Activated CD4-positive, alpha-beta T cell treated with anti-CD3 and anti-CD28 coated beads for 1 hour (primary cell): ENCODE measurements at places on chromosomes 16 and 17.

- no peak for DNase-seq
Observed at GRCh38 chr16:58026705-58027160, 1.2 kb downstream of the MMP15 start.

- DNase-seq: no peak
Observed at GRCh38 chr17:17669580-17670235, 11.6 kb upstream of the RAI1 start.

- no peak for DNase-seq
Observed at GRCh38 chr16:4097826-4098240, 18.4 kb downstream of the ADCY9 start.

DNA sequence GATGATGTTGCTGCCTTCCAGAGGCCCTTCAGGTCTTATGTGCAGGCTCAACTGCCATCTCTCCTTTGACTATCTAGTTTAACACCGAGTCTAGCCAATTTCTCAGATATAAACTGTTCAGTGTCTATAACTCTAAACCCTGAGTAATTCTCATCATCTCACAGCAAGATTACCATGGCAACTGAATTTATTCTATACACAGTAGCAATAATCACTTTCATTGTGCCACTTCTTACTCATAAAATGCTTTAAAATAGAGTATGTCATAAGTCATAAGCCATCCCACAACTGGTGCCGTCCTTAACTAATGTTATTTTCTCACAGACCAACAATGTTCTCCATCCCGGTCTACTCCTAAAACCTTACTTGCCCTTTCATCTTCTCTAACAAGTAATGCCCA is 45.0 kb downstream of the SYNRG start:
- DNase-seq: no peak

GRCh38 chr17:29653995-29654714 is 31.4 kb upstream of the CORO6 start:
- DNase-seq: no peak

DNA sequence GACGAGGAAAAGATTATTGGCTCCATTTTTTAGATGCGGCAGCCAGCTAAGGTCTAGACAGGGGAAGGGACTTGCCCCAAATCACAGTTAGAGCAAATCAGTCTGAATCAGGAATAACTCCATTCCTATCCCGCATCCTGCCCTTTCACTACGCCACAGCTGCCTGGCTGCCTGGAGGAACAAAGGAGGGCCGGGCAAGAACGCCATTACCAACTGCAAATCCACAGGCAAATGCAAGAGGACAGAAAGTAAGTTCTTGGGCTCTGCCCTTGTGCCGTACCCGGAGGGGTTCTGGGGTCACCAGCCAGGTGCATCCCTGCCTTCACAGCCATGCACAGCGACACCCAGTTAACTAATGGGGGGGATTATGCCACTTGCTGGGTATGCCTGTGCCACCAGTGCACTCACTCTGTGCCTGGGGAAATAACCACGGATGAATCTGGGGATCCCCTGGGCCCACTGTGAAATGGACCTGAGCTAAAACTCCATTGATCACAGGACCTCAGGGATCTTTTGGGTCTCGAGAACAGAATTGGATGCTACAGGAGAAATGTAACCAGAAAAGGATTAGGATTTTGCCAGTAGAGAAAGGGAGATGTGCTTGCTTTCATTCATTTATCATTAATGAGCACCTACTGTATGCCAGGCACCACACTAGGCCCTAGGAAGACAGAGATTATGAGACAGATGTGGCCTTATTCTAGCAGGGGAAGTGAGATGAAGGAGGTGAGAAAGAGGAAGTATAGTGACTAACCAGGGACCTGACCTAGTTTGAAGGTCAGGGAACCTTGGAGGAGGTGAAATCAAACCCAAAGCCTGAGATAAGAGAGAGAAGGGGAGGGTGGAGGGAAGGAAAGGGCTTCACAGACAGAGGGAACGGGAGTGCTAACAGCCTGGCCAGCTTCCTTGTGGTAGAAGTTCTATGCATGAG is 17.7 kb downstream of the BCL7C start:
- no peak for DNase-seq

GRCh38 chr17:28925912-28926365 is 23.1 kb upstream of the DHRS13 start:
- DNase-seq: peak; percentile 24

GRCh38 chr16:77324729-77325128 is 110.1 kb downstream of the ADAMTS18 start:
- no peak for DNase-seq

DNA sequence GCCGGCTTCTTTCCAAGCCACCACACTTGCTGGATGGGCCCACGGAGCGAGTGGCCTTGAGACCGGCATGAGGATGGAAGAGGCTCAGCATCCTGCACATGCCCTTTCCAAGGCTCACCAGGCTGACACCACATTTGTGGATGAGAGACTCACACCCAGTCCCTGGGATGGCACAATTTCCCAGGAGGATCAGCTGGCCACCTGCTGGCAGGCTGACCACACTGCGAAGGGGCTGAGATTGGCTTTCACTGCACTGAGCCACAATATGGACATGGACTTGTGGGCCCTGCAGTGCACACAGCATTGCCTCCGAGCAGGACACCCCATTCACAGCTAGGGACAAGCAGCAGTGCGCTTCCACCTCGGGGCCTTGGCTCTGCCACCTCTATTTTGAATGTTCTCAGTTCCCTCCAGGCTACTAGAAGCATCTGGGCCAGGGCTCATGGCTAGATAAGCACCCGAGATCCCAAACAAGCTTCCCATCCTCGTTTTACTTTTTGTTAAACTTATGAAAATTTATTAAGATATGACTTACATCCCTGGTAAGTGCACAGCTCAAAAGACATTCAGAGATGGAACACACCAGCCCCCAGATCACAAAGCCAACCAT is 25.3 kb upstream of the KSR1 start:
- DNase-seq: no peak

DNA sequence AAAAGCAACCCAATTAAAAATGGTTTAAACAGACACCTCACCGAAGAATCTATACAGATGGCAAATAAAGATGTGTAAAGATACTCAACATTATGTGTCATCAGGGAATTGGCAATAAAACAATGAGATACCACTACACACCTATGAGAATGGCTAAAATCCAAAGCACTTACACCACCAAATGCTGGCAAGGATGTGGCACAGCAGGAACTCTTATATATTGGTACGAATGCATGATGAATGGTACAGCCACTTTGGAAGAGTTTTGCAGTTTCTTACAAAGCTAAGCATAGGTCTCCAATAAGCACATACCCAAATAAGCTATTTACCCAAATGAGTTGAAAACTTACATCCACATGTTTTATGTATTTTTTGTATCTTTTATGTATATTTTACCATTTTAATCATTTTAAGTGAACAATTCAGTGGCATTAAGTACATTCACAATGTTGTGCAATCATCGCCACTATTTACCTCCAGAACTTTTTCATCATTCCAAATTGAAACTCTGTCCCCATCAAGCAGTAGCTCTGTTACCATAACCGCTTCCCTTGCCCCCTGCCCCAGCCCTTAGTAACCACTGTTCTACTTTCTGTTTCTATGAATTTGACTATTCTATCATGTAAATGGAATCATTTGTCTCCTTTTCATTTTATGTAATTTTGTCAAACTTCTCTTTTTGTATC is 6.7 kb upstream of the ALDH3A2 start:
- DNase-seq: no peak

- no peak for DNase-seq
Observed at GRCh38 chr17:51056813-51057510, 63.7 kb downstream of the SPAG9 start.

DNA sequence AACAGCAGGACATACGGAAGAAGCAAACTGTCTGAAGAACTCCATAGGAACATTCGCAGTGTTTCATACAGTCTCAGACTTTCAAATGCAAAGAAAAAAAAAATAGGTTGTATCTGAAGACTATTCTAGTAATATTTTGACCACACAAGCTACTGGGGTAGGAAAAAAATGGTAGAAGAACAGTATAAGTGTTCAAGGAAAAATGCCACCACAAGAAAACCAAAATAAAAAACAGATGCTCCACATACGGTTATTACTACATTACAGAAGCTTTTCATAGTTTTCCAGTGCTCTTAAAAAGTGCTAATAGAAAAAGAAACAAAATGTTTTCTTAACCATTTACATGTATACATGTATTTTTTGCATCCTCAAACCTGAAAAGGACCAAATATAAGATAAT is 3.7 kb downstream of the NCOR1 start:
- DNase-seq: no peak

GRCh38 chr17:77892031-77892430 is 66.5 kb upstream of the TNRC6C start:
- DNase-seq: no peak

DNA sequence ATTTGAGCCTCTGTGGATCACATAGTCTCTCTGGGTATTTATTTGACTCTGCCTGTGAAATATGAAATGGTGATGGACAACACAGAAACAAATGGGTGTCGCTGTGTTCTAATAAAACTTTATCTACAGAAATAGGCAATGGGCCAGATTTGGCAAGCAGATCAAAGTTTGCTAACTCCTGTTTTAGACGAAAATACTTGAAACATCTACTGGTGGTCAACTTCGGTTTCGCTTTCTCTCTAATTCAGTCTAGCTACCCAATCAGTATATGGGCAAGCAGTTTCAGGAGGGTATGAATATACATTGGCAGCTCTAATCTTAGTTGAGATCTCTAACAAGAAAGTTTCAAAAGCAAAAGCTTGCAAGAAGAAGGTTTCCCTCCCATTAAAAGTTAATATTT is 60.1 kb upstream of the DYNLRB2 start:
- DNase-seq: no peak

DNA sequence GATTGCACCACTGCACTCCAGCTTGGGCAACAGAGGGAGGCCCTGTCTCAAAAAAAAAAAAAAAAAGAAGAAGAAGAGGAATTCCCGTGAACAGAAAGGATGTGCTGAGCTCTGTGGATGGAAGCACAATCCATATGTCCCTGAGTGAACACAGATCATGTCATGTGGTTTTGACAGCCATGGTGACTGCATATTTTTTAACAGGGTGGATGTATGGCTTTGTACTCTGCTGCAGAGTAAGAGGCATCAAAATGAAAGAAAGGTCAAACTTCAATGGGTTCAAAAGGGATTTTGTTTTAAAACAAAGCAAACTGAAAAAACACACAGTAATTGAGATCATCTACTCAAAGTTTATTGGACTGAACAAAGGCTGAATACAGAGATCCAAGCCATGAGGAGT is 31.5 kb downstream of the MXRA7 start:
- DNase-seq: no peak

- no peak for DNase-seq
Observed at GRCh38 chr17:6574687-6575595, 18.6 kb upstream of the PITPNM3 start.

- no peak for DNase-seq
Observed at GRCh38 chr16:81333356-81333755, 18.6 kb downstream of the GAN start.

GRCh38 chr17:49939318-49939717 is 29.7 kb upstream of the DLX4 start:
- no peak for DNase-seq

DNA sequence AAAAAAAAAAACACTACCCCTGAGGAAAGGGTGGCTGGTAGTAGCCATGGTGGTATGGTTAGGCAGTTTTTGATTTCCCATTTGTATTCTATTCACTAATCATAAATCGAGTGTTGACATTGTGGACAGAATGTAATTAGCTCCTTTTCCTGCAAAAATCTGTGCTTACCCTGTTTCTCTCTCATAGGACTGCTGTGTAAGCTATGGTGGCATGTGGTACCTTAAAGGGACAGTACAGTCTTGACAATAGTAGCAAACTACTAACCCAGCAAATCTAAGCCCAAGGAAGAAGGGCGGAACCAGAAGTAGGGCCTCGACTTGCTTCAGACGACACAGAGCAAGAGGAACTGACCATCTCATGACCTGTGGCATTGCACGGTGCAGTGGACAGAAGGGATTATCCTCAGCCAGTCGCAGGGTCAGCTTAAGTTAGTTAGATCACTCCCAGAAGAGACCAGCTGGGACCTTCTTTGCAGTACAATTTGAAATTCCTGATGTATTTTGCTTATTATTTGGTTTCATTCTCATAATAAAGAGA is 36.3 kb downstream of the POLR3E start:
- no peak for DNase-seq

DNA sequence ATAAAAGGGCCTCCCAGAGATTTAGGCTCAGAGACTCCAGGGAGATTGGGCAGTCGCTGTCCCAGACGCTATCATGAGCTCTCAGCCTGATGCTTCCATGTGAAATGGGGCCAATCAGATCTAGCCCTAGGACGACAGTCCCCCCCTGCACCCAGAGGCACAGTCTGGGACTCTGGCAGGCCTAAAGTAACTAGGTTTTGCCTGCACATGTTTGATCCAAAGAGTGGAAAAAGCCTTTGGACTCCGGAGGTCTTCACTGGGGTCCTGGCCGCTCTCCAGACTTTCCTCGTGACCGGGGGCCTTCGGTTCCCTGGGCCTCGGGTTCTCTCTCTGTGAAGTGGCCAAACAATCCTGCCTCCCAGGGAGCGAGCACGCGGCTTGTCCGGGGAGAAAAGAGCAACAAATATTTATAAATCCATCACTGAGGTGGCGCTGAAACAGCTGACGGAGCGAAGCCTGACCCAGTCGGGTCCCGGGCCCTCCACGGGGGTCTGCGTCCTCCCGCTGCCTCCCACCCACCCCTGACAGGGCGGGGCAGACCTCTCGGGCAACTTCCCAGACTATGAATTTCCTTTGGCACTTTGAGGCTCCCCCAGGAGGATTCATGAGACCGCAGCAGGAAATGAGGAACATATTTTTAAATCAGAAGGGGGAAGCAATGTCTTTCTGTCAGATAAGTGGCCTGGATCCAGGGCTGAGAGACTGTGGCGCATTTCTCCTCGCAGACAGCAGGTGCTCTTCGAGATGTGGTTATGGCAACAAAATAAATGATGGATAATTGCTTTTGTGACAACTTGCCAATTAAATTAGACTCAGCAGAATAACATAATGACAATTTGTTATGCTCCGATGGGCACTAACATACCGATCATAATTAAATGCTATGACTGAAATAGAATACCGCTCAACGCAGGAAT is 38.9 kb downstream of the MRPS23 start:
- DNase-seq: no peak

GRCh38 chr16:63596716-63597115 is 1525.1 kb downstream of the CDH11 start:
- no peak for DNase-seq

DNA sequence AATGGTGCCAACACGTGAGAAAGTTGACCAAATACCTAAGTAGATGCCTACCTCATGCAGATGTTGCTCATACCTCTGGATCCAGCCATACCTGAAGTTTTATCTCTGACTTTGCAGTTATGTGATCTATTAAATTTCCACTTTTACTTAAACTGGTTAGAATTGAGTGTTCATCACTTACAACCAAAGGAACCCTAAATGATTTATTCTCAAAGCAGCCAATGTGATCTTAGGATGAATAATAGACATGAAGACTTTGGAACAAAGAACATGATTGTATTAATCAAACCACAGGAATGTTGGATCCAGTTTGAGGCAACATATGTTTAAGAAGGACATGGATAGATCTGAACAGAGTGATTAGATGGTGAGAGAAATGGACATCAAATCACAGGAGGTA is 68.7 kb downstream of the IRX6 start:
- DNase-seq: no peak
